ENCODE measurements at places on chromosomes 6 and 20. TPM values are rescaled to one million over a fixed set of nuclear protein-coding genes. Genes with fewer than 3 reads are reported as not detected.

SPATA25 gene
- polyA plus RNA-seq: 6.9 TPM

- no peak for DNase-seq
These were observed 68.4 kb downstream of the SHPRH start for GRCh38 chr6:145895802-145896201.

DNA sequence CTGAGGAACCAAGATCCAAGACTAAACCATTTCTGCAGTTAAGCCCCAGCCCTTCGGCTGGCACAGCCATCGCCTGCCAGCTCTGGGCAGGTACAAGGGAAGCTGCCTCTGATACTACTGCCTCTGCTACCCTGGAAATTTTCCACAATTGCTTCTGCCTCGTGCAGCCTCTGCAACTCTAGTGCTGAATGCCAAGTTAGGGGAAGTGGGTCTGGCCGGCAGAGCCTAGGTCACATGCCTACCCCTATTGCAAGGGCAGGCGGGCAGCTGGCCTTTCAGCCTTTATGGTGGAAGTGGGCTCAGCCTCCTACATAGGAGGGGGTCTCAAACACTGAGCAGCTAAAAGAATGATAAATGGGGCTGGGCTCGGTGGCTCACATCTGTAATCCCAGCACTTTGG lies 44.5 kb upstream of the TULP1 start:
- DNase-seq: no peak

- no peak for DNase-seq
These were observed 31.5 kb upstream of the RHAG start for GRCh38 chr6:49668083-49668511.

DNA sequence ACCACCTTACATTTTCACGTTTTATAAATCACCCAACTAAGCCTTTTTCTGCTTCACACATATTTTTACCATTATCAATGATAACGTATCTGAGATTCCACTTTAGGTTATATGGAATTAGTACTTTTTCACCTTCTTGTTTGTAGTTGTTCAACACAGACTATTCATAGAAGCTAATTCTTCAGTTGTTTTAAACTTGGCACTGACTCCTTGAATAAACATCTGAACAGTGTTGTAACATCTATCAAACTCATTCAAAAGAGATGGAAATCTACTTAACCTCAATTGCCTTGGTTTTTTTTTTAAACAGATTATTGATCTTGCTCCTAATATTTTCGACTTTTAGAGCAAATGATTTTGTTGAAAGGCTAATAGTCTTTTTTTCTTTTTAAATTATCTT lies 34.2 kb downstream of the PTPRA start:
- DNase-seq: no peak

TMEM217 gene
- polyA plus RNA-seq: 0.92 TPM

GRCh38 chr6:47196113-47196512 lies 113.6 kb downstream of the TNFRSF21 start:
- DNase-seq: no peak

PHACTR1 gene
- 10.9 TPM for polyA plus RNA-seq

DIDO1 gene
- 59.4 TPM for polyA plus RNA-seq

- no peak for DNase-seq
These were observed 588 bp upstream of the ACSS2 start for GRCh38 chr20:34875642-34876405.

- no peak for DNase-seq
These were observed 26.5 kb downstream of the FASTKD5 start for GRCh38 chr20:3133155-3133554.

TTBK1 gene
- 0.28 TPM for polyA plus RNA-seq

DNA sequence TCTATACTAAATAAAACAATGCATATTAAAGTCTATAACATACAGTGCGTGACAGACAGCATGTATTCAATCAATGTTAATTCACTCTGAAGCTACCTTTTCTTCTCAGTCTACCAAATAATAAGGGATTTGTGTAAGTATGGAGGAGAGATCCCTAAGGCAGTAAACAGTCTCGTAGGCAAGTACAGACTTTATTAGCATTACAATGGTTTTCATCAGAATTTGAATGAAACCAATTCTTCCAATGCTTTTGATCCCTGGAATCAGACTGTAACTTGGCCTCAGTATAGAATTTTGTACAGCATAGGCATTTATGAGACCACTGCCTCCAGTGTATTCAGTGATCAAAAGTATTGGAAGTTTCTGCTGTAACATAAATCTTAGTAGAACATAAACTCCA lies 19.5 kb downstream of the LYRM4 start:
- DNase-seq: no peak

DNA sequence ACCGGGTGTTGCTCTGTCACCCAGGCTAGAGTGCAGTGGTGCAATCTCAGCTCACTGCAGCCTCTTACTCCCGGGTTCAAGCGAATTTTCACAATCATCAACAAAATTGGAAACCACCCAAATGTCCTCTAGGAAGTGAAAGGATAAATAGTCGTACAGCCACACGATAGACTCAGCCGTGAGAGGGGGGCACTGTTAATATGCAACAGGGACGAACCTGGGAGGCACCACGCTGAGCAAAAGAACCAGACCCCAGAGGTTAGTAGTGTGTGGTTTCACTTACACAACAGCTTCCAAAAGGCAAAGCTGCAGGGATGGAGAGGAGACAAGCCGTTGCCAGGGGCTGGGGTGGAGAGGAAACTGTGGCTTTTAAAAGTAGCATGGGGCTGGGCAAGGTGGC lies 30.1 kb upstream of the NTSR1 start:
- no peak for DNase-seq

All from left renal cortex interstitium (tissue), 4 donors.